ENCODE measurements at places on chromosomes 16 and 17. TPM values are rescaled to one million over a fixed set of nuclear protein-coding genes. Genes with fewer than 3 reads are reported as not detected.

DNA sequence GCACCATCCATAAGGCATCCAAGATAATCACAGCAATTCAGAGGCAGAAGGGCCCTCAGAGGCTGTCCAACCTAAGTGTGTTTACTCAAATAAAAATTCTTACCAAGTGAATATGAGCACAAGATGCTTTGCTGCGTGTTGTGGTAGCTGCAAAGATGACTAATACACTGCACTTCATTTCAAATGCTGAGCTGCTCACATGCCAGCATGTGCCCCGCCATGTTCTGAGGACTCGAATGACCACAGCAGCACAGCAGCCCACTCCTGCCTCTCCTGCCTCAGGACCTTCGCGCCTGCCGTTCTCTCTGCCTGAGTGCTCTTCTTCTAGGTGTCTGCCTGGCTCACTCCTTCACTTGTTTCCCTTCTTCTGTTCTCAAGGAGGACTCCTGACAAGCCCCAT lies 19.0 kb downstream of the PIK3R5 start:
- no peak for DNase-seq

DNA sequence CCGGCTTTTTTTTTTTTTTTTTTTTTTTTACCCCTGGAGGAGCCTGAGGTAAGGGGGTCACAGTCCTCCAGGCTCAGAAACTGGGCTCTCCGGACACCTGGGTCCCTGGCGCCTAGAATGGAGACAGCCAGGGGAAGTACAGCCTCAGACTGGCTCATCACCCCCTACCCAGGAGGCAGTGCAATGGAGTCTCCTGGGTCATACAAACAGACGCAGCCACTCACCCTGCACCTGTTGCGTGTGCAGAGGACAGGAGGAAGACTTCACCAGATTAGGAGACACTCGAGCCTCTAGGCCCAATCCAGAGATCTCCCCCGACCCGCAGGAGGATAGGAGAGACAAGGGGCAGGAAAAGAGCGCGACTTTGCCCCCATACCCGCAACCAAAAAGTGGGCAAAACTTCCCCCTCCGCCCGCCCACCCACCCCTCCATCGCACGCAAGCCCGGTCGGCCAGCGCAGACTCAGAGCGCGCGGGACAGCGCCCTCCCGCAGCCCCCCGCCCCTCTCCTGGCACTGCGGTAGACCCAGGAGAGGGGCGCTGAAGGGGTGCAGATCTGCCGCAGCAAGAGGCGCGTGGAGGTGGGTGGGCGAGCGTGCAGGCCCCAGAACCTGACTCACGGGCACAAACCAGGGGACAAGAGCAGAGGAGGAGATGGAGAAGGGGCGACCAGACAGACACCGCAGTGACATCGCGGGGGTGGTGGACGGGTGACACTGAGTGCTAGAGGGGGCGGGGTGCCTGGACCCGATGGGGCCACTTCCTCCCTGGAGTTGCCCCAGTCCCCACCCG lies 900 bp downstream of the HAP1 start:
- DNase-seq: no peak

DNA sequence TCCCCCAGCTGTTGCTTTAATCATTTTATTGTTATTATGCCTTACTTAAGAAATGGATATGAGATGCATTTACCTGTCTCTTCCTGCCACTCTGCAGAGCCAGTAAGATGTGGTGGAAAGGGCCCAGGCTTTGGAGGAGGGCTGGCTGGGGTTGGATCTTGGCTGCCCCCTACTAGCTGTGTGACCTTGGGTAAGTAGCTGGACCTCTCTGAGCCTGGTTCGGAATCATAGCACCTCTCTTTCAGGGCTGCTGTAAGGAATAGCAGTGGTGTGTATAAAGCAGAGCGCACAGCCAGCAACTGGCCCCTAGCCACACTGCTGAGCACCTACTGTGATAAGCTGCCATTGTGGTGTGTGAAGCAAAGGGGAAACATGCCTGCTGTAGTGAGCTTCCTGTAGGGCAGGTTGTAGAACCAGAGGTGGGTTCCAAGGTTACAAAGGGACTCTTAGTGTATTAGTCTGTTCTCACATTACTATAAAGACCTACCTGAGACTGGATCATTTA lies 23.9 kb downstream of the MAPT start:
- DNase-seq: no peak

The MT1G gene
- not detected for total RNA-seq

The SCN4A gene
- 0.63 TPM for total RNA-seq

All from cardiac muscle cell (in vitro differentiated cells and primary cell).